ENCODE measurements at places on chromosomes 2 and 18.
A peak's percentile ranks its signal among the peaks of the same experiment; 100 is the strongest.

DNA sequence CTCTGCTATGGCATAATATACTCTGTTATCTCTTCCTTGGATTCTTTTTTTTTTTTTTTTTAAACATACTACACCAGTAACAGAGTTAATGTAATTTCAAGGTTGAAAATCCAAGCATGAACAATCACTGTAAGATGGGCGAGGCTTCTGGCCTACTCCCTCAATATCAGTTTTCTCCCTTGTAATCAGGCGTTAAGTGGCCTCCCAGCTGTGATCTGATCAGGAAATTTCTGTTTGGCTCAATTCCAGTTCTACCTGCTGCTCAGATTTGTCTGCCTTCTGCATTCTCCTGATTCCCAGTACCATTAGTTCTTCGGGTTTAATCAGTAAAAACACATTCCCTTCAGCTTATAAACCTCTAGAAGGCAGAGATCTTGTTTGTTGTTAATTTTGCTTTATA, 18.6 kb downstream of the PRKD3 start:
- no peak for DNase-seq

- no peak for DNase-seq
These were observed 151.3 kb upstream of the SLC39A10 start for GRCh38 chr2:195505701-195506100.

GRCh38 chr18:46324087-46324955, 220.1 kb downstream of the HAUS1 start:
- DNase-seq, result peak; percentile 88

- peak; percentile 99 for DNase-seq
These were observed 6.0 kb upstream of the SLC35F6 start for GRCh38 chr2:26757873-26758789.

- peak; percentile 70 for DNase-seq
These were observed 1.7 kb downstream of the ROCK2 start for GRCh38 chr2:11342551-11343367.
